ENCODE measurements at places on chromosomes 6 and 20. TPM values are rescaled to one million over a fixed set of nuclear protein-coding genes. Genes with fewer than 3 reads are reported as not detected.
A peak's percentile ranks its signal among the peaks of the same experiment; 100 is the strongest.

- peak; percentile 58 for DNase-seq
These were observed 70.8 kb upstream of the AHI1 start for GRCh38 chr6:135568379-135568778.

Gene IMPG1
- total RNA-seq: not detected

GRCh38 chr6:72619883-72620696 lies 1.8 kb upstream of the KCNQ5 start:
- DNase-seq: peak; percentile 70

Gene BNIP5
- total RNA-seq: 0.06 TPM

DNA sequence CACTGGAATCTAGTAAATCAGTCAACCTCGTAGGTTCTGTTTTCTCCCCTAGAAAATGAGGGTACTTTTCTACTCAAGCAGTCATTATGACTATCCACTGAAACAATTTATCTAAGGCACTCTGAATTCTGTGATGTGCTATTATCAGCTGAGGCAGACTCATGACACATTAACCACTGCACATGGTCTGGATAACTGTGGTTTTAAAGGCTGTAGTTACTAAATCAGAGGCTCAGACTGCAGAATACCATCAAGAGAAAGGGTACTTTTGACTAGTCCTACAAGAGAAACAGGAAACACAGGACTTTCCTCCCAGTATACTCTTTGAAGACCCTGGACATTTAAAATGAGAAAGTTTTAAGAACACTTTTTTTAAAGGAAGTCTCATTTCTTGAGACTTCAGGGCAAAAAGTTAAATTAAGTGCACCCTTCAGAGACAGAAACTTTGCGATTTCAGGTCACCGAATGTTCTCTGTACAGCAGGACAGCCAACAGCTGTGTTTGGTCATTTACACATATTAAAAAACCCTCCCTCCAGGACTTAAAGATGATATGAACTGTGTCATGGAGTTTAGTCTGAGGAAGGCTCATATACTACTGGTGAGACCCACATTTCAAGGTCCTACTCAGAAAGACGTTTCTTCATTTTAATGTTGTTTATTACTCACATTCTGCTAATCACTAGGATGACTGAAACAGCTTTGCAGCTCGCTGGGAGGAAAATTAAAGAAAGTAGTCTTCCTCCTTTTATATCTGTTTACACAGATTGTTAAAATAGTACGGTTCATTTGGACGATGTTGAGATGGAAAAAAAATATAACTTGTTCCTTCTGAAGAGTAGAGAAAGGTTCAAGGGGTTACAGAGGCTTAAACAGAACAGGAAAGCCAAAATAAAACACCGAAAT lies 19.9 kb downstream of the ATXN1 start:
- peak; percentile 59 for DNase-seq

DNA sequence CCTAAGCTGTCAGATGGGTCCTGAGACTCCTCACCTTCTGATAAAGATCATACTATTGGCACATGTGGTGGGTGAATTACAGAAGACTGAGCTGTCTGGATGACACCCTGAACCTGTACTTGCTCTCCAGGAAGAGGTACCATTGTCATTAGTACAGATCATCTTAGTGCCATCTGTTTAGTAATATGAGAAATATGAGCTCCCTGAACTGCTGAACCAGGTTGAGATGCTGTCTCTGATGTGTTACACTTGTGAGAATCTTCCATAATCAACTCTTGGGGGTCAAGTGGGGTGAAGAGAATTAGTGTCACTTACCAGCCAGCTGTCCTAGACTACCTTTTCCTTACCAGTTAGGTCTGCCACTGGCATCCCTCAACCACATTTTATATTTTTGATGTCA lies 531.0 kb downstream of the EPHA7 start:
- DNase-seq: no peak

DNA sequence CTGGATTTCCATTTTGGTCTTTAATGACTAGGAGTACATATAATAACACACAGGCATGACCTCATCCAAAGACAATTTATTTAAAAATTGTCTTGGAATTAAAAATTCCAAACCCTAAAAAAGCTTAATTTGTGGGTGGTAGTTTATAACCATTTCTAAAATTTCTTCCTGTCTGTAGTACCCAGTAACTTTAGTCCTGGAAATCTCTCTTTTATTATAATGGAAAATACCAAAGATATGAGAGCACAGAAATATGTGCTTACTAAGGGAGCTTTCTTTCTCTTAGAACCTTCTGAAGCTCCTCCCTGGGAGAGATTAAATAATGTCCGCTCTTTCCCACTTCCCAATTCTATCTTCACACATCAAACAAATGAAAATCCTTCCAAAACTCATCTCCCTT lies 70.5 kb upstream of the PRL start:
- DNase-seq: no peak

- DNase-seq: no peak
These were observed 29.8 kb upstream of the NEDD9 start for GRCh38 chr6:11262242-11262641.

DNA sequence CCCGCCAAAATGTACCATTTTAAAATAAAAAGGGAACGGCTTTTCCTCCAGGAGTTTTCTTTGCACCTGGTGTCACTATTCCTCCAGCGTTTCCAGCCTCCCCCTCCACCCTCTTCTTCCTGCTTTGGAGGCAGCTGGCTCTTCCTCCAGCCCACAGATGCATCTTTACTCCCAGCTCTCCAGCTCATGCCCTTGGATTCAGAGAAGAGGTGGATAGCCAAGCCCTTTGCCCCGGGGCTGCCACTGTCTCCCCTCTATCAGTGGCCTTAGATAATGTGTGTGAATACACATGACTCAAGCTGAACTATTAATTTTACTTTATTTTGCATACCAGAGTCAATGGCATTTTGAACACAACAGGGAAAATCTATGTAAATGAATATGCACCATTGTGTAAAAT lies 15.3 kb upstream of the CDH4 start:
- DNase-seq: no peak

- DNase-seq: no peak
These were observed 85.2 kb upstream of the CCDC167 start for GRCh38 chr6:37584654-37585522.

Gene UST
- 24.0 TPM for total RNA-seq

Gene WFDC5
- total RNA-seq: not detected

Gene RSPO3
- total RNA-seq: 5.9 TPM

Gene DDO
- 1.8 TPM for total RNA-seq

GRCh38 chr6:111503194-111503593 lies 20.2 kb upstream of the REV3L start:
- DNase-seq: no peak

- no peak for DNase-seq
These were observed 5.0 kb downstream of the CEBPB start for GRCh38 chr20:50195524-50196120.

Gene PPARD
- total RNA-seq: 27.8 TPM

GRCh38 chr20:57616143-57616951 lies 3.9 kb downstream of the ZBP1 start:
- no peak for DNase-seq

Gene POU3F2
- total RNA-seq: not detected

Gene SNRPB2
- 36.4 TPM for total RNA-seq

GRCh38 chr6:47254906-47255305 lies 54.8 kb downstream of the TNFRSF21 start:
- no peak for DNase-seq

- no peak for DNase-seq
These were observed 116.2 kb upstream of the PLCB4 start for GRCh38 chr20:8952721-8953120.

- DNase-seq: peak; percentile 61
These were observed 349.0 kb downstream of the PRL start for GRCh38 chr6:21947731-21948386.

Gene TRAPPC3L
- total RNA-seq: 0.28 TPM

GRCh38 chr6:57469072-57469471 lies 151.6 kb downstream of the PRIM2 start:
- DNase-seq: no peak

DNA sequence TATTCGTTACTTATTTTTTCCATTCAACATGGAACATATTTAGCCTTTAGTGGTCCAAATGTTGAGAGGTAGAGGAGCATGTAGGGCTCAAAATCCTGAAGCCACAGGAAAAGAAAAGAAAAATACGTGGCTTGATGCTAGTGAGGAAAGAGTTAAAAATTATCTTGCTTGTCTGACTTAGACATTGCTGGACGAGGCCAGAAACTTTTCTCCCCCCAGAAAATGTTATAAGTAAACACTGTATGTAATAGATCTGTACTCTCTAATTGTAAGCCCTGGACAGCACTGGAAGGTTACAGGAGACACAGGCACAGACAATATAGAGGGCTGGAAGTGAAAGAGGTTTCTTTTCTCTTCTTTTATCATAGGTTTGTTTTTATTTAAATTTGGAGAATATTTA lies 165.6 kb downstream of the ZFP64 start:
- DNase-seq: no peak

Gene TDRD6
- total RNA-seq: 1.8 TPM

- no peak for DNase-seq
These were observed 5.6 kb upstream of the IFNGR1 start for GRCh38 chr6:137224799-137225198.

DNA sequence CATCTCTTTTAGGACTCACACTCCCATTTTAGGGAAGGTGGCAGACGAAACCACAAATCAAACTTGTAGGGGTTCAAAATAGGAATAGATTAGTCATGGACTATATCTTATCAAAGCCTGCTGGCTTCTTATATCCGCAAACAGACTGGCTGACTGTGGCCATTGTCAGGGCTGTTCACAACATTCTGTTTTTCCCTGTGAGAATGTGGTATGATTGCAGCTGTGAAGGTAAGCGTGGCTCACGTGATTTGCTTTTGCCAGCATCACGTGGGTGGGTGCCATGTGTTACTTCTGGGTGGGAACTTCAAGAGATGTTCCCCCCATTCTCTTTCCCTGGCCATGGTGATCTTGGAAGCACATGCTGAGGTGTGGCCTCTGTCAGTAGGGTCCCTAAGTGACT lies 5.9 kb downstream of the IP6K3 start:
- DNase-seq: no peak

DNA sequence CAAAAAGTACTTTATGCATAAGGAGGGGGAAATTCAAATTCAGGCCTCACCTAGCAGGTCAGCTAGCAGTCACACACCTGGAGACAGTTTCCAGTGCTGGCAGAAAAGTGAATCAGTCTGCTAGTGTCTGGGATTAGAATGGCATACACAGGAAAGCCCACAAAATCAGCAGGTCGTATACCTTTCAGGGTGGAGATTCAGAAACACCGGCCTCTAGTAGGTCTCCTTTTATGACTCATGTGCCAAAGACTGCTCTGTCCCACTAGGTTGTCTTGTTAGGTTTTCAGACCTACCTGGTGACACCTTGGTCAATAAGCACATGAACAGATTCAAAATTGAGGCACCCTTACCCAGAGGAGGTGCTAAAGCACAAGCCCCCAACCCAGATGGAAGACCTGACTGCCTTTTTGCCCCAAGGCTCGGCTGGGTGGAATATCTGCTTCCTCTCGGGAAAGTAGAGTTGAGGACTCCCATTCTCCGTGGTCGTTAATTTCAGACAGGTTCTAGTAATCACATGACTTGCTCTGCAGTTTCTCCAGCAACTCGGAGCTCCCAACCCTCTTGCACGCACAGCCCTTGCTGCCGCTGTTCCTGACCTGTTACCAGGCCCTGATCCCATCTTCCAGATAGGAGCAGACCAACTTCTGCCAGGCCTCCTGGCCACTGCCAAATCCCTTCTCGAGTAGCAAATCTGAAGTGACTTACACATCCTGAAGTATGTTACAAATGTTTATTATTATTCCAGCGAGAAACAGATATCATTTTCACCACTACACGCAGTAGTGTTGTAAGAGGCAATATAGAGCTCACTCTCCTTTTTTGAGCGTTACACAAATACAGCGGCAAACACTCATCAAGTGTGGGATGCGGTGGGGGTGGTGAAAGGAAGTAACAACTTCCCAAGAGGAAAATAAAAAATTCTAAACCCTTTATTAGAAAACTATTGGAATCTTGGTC lies 46.6 kb downstream of the AGPAT4 start:
- DNase-seq: no peak

DNA sequence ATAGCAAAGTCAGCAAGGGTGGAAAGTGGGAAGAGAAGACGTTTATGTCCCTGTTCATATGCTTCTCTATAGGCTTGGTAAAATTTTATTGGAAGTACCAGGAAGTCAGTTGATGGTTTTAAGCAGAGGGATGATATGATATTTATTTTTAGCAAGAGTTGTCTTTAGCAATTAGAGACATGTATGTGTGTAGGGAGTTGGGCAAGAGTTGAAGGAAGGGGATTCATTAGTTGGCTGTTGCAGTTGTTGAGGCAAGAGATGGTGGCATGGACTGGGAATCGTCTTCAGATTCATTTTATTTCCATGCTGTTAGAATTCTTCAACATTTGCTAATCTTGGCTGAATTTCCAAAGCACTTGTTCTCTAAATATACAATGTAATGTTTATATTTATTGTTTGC lies 85.6 kb downstream of the QKI start:
- no peak for DNase-seq

DNA sequence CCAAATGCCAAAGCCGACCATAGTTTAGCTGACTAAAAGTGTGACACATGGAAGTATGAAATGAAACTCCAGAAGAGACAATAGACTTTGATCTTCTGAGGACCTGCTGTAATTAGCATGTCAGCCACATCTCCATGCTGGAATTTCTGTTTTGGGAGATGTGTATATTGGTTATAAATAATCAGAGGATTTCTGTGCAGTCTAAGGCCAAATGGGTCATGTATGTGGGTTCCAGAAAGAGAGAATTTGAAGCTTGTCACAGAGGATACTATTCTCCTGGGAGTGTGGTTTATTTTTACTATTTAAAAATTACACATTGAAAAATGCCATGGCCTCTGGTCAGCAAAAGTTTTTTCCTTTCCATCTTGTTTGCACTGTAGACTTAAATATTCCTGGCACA lies 405.5 kb upstream of the PLCB4 start:
- no peak for DNase-seq

- peak; percentile 76 for DNase-seq
These were observed 29.3 kb downstream of the ADGRG6 start for GRCh38 chr6:142331075-142331551.

GRCh38 chr20:44073011-44073674 lies 113.8 kb downstream of the JPH2 start:
- no peak for DNase-seq

DNA sequence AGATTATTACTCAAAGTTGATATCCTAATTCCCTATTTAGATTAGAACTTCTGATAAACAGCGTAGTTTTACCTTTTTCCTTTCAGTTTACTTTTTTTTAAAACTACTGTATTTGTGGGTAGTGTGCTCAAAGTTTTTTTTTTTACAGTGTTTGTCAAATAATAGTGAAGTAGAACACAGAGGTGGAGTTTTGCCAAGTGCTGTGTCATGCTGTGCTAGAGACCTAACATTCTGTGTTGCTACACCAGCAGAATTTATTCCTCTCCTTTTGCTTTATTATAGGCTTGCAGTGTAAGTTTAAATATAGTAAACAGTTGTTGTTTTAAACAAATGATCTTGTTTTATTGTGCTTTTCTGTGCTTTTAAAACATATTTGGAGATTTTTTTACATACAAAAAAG lies 125.4 kb downstream of the HIVEP1 start:
- DNase-seq: peak; percentile 67

- no peak for DNase-seq
These were observed 5.4 kb downstream of the SLCO4A1 start for GRCh38 chr20:62647521-62648317.

Gene LTA
- total RNA-seq: 0.54 TPM

Gene RBM24
- total RNA-seq: 1.9 TPM

GRCh38 chr20:64109831-64110391 lies 2.5 kb upstream of the NPBWR2 start:
- DNase-seq: no peak

- DNase-seq: no peak
These were observed 16.8 kb upstream of the TAAR1 start for GRCh38 chr6:132675749-132676148.
